ENCODE measurements at places on chromosomes 2 and 18. TPM values are rescaled to one million over a fixed set of nuclear protein-coding genes. Genes with fewer than 3 reads are reported as not detected.

DNA sequence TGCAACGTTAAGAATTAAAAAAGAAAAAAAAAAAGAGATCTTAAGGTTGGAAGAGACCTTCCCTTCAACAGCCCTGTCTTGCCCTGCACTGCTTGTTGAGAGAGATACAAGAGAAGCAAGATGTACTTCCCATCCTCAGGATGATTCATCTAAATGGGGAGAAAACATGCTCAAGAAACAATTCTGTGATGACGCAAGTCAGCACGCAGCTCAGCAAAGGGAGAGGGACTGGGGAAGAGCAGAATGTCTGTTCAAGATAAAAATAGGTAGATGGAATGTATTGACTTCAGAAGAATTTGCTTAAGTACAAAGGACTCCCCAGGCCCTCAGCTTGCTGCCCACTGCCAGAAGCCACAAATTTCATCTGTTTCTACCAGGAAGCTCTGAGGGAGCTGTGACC lies 198.2 kb upstream of the SPRED2 start:
- no peaks in the 10 kb centered on the region for H3K27me3 ChIP-seq
- no peak overlapping the region for H3K27ac ChIP-seq
- no peak for DNase-seq
- H3K4me1 ChIP-seq, result no peaks in the 10 kb centered on the region
- no peak overlapping the region for H3K4me3 ChIP-seq
- H3K36me3 ChIP-seq, result no peaks in the 10 kb centered on the region

- DNase-seq, result no peak
- H3K27me3 ChIP-seq, result no peaks in the 10 kb centered on the region
Observed at GRCh38 chr2:227849906-227850305, 21.5 kb upstream of the DAW1 start.

DNA sequence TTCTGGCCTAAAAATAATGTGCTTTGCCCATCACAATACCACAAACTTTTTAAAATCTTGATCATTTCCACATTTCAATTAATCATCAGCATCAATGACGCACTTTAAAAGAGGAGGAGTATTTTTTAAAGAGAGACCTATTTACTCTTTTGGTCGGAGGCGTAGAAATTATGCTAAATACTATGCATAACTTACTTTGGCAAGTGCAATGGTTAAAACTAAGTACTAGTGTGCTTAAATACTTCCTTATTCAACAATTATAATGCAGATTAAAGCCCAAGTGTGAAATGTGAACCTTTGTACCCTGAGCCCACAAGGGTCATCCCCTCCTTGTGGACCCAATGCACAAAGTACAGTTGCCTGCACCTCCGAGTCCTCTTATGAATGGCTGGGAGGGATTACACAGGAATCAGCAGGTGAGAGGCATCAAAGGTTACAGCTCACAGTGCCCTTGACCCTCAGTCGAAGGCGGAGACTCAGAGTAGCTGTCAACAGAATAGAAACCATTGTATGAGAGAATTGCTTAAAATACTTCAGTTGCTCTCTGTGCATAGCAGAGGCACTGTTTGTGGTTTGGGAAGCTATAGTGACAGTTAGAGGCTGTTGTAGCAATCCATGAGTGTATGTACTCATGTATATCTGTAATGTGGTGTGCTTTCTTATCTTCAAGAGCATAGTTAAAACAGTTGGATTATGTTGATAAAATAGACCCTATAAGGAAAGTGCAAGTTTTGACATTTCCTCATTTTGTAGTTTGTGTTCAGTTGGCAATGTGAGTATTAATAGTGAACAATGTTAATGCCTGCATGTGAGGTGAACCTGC lies 151.7 kb upstream of the ITGA4 start:
- H3K36me3 ChIP-seq, result no peaks in the 10 kb centered on the region
- no peak for DNase-seq
- no peaks in the 10 kb centered on the region for H3K27me3 ChIP-seq
- H3K27ac ChIP-seq, result no peak overlapping the region
- no peak overlapping the region for H3K4me3 ChIP-seq

The SCTR gene
- total RNA-seq, result not detected
